Left lung (tissue), 14 donors: ENCODE measurements at places on chromosomes 13 and 19. TPM values are rescaled to one million over a fixed set of nuclear protein-coding genes. Genes with fewer than 3 reads are reported as not detected.

- DNase-seq: no peak
- H3K4me3 ChIP-seq: no peak overlapping the region
- H3K36me3 ChIP-seq: no peaks in the 10 kb centered on the region
- H3K4me1 ChIP-seq: no peaks in the 10 kb centered on the region
These were observed 20.4 kb downstream of the HDGFL2 start for GRCh38 chr19:4492337-4493103.

GRCh38 chr19:44894052-44894400 lies 3.0 kb downstream of the TOMM40 start:
- H3K27ac ChIP-seq: no peak overlapping the region
- no peaks in the 10 kb centered on the region for H3K27me3 ChIP-seq
- DNase-seq: no peak

DNA sequence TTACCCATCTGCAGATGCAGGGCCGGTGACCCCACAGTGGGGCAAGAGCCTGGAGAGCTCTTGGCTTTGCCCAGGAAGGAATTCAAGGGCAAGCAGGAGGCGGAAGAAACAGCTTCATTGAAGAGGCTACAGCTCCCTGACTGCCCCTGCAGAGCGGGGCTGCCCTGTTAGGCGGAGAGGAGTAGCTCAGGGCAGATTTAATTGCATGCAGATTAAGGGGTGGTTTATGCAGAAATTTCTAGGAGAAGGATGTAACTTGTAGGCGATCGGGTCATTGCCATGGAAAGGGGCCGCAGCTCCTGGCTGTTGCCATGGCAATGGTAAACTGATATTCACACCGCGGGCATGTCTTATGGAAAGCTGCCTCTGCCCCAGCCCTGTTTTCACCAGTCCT lies 94.1 kb downstream of the ATP11A start:
- no peak overlapping the region for H3K4me3 ChIP-seq
- no peaks in the 10 kb centered on the region for H3K27me3 ChIP-seq
- peak overlapping the region; percentile 91 for H3K27ac ChIP-seq
- peaks cover 48% of the 10 kb centered on the region for H3K4me1 ChIP-seq
- H3K36me3 ChIP-seq: peaks cover 35% of the 10 kb centered on the region

- H3K4me1 ChIP-seq: no peaks in the 10 kb centered on the region
- H3K4me3 ChIP-seq: no peak overlapping the region
- peak overlapping the region; percentile 55 for H3K27ac ChIP-seq
- no peaks in the 10 kb centered on the region for H3K36me3 ChIP-seq
- no peak for DNase-seq
These were observed 35.3 kb downstream of the FPR3 start for GRCh38 chr19:51830274-51830673.

DNA sequence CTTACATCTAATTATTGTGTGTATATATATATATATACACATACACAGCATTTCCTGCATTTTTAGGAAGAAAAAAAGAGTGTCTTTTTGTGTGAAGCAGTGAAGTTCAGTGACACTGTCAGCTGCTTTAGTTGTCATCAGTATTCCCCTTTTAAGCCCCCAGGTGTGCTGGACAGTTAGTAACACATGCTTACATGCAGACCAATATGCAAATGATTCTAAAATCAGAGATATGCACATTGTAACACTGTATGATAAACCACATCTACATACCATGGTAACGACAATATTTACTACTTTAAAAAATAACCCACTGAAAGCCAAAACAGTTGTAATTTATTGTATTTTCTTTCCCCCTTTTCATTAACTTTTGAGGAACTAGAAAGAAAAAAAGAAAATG lies 16.8 kb downstream of the LHFPL6 start:
- no peak for DNase-seq
- H3K4me3 ChIP-seq: no peak overlapping the region
- no peaks in the 10 kb centered on the region for H3K36me3 ChIP-seq

DNA sequence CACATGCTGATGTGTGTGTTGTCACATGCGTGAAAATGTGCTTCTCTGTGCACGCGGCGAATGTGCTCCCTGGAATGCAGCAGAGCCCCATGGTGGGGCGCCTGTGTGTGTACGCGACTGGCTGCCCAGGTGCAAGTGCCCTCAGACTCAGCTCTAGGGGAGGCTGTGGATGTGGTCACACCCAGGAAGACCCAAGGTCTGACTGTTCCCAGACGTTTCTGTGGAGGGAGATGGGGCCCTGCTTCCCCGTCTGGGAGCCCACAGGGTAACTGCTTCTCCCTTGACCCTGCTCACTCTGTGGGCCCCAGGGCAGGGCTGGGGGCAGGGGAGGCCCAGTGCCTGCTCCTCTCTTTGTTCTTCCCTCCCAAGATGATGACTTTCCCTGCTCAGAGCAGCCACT lies 7.9 kb upstream of the UQCR11 start:
- H3K4me3 ChIP-seq: no peak overlapping the region
- H3K27ac ChIP-seq: no peak overlapping the region
- no peaks in the 10 kb centered on the region for H3K27me3 ChIP-seq

DNA sequence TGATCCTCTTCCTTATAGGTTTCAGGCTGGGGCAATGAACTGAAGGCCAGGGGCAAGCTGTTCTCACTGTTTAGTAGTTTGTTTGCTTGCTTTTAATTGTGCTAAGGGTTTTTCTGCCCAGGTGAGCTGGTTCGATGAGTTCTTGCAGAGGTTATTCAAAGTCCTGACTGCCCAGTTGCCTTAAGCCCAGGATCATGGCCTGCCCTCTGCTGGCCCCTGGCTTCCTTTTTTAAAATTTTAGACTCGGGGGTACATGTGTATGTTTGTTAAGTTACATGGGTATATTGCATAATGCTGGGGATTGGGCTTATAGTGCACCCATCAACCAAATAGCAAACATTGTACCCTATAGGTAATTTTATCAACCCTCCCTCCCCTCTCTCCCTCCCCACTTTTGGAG lies 65.7 kb downstream of the ZNF536 start:
- no peaks in the 10 kb centered on the region for H3K4me1 ChIP-seq
- H3K4me3 ChIP-seq: no peak overlapping the region
- H3K36me3 ChIP-seq: no peaks in the 10 kb centered on the region

DNA sequence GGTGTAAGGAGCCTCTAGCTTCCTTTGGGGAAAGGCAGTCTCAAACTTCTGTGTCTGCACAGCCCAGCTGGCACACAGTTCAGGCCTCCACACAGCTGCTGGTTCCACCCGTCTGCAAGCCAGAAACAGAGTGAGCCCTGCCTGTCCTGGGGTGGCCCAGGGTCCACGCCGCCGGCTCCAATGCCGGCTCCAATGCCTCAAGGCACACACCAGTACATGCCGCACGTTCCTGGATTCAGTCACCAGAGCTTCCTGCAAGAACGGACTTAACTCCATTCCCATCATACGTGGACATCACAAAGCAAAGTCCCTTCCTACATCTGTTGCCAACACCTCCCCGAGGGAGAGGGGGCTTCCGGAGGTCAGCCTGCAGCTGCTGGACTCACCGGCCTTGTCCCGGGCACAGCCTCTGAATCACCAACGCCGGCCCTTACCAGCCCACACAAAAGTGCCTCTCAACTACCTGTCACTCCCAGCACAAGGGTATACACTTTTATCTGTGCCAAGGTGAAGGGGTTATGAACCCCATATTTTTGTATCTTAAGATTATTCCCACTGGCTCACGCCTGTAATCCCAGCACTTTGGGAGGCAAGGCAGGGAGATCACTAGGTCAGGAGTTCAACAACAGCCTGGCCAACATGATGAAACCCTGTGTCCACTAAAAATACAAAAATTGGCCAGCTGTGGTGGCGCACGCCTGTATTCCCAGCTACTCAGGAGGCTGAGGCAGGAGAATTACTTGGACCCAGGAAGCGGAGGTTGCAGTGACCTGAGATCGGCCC lies 8.5 kb downstream of the SH3GL1 start:
- DNase-seq: peak; percentile 57
- peak overlapping the region; percentile 83 for H3K27ac ChIP-seq
- no peaks in the 10 kb centered on the region for H3K36me3 ChIP-seq
- H3K4me3 ChIP-seq: no peak overlapping the region
- no peaks in the 10 kb centered on the region for H3K27me3 ChIP-seq

DNA sequence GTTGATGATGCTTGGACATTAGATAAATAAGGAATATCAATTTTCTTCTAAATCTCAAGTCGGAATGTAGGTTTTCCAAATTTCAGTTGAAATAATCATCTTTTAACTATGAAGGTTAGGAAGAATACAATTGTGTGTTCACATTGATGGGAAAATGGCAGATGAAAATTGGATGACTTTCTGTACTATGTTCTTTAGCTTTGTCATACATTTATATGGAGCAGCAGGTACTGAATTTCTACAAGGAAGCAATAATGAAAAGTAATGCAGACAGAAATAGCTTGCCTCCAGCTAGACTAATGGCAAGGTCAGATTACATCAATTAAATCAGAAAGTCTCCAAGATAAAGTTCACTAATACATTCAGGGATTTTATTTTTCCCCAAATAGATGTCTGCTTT lies 1423.7 kb upstream of the PCDH20 start:
- H3K27ac ChIP-seq: no peak overlapping the region
- H3K36me3 ChIP-seq: no peaks in the 10 kb centered on the region
- no peaks in the 10 kb centered on the region for H3K4me1 ChIP-seq
- H3K27me3 ChIP-seq: no peaks in the 10 kb centered on the region
- no peak overlapping the region for H3K4me3 ChIP-seq

DNA sequence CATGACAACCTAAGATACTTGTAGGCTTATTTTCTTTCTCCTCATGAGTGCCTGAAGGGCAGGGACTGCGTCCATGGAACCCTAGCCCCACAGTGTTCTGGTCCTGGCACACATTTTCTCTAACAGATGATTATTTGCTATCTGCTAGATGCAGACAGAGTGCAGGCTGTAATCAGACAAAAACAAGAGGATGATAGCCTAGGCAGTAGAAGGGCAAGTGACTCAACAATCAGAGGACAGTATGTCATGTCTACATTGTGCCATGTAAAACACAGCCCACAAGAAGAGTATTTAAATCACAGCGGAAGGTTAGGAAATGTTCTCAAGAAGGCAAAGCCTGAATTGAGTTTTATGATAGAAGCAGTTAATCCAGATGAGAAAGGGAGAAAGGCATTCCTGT lies 29.3 kb downstream of the MIPEP start:
- no peak overlapping the region for H3K27ac ChIP-seq
- H3K27me3 ChIP-seq: no peaks in the 10 kb centered on the region
- H3K4me1 ChIP-seq: no peaks in the 10 kb centered on the region
- H3K4me3 ChIP-seq: no peak overlapping the region

GRCh38 chr19:12733369-12734214 lies 892 bp downstream of the TRIR start:
- H3K27me3 ChIP-seq: no peaks in the 10 kb centered on the region
- peak overlapping the region; percentile 98 for H3K4me3 ChIP-seq
- no peak for DNase-seq
- H3K36me3 ChIP-seq: no peaks in the 10 kb centered on the region
- H3K4me1 ChIP-seq: peaks cover 24% of the 10 kb centered on the region
- peak overlapping the region; percentile 89 for H3K27ac ChIP-seq

GRCh38 chr13:66657165-66657881 lies 572.8 kb downstream of the PCDH9 start:
- H3K4me1 ChIP-seq: no peaks in the 10 kb centered on the region
- H3K36me3 ChIP-seq: no peaks in the 10 kb centered on the region

DNA sequence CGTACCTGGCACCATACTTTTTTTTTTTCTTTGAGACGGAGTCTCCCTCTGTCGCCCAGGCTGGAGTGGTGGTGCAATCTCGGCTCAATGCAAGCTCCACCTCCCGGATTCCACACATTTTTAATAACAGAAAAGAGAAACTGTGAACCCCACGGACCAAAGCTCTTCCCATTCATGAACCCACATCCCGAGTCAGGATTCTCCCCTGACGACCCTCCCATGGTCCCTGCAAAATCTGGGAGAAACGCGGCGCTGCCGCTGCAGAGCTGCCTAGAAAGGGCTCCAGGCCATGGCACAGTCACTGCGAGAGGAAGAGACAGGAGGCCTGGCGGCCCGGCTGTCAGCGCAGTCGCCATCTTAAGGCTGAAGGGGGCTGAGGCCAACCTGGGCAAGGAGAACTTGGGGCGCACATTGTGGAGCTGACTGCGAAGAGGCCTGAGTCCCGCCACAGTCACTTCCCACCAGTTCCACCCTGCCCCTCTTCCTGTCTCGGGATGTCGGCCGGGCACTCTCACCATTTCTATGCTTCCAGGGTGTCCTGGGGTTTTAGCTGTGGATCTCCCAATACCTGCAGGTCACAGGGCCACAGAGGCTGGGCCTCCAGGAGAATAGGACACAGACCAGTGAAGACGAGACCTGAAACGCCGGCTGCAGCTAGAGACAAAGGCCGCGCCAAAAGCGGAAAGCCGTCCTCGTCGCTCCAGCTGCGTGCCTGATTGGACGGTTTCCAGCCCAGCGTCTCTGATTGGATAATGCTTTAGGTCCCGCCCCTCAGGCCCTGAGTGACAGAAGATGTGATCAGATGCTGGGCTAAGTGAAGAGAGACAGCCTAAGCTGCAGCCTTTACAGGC lies 71.0 kb downstream of the ZNF486 start:
- no peak overlapping the region for H3K27ac ChIP-seq
- no peaks in the 10 kb centered on the region for H3K27me3 ChIP-seq
- H3K4me1 ChIP-seq: no peaks in the 10 kb centered on the region
- H3K36me3 ChIP-seq: no peaks in the 10 kb centered on the region
- peak overlapping the region; percentile 61 for H3K4me3 ChIP-seq

- H3K27ac ChIP-seq: no peak overlapping the region
- H3K4me3 ChIP-seq: no peak overlapping the region
- H3K36me3 ChIP-seq: peaks cover 70% of the 10 kb centered on the region
- H3K27me3 ChIP-seq: no peaks in the 10 kb centered on the region
These were observed 35.9 kb downstream of the MAU2 start for GRCh38 chr19:19356500-19356899.

DNA sequence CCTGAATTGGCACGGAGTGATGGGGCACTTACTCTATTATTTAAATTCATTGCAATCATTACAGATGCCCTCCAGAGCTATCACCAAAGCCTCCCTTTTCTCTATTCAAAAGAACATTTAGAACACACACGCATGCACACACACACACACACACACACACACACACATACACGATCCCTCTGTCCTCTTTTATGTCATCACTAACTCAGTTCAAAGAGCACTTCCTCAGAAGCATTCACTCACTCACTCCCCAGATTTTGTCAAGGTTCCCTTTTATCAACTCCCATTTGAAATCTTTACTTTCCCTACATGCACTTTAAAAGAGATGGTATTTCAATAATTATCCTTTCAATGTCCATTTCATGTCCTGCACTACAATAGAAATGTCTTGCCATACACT lies 22.4 kb upstream of the IGFL4 start:
- H3K4me3 ChIP-seq: no peak overlapping the region
- no peak overlapping the region for H3K27ac ChIP-seq
- no peak for DNase-seq
- no peaks in the 10 kb centered on the region for H3K36me3 ChIP-seq
- no peaks in the 10 kb centered on the region for H3K4me1 ChIP-seq

GRCh38 chr13:26760832-26761582 lies 421 bp upstream of the GPR12 start:
- no peak overlapping the region for H3K27ac ChIP-seq
- H3K4me1 ChIP-seq: no peaks in the 10 kb centered on the region
- no peak for DNase-seq

The NOTCH3 gene
- 73.2 TPM for total RNA-seq

The FUT2 gene
- total RNA-seq: 2.7 TPM

The SYT5 gene
- total RNA-seq: not detected

The SYNE4 gene
- total RNA-seq: 13.1 TPM

The NLRP11 gene
- total RNA-seq: not detected

The ZNF296 gene
- total RNA-seq: 2.0 TPM

The TUBA3C gene
- not detected for total RNA-seq
